ENCODE measurements at places on chromosomes 5 and 9.

GRCh38 chr5:56499491-56499890, 266.4 kb upstream of the ANKRD55 start:
- no peak for DNase-seq

GRCh38 chr9:26567976-26568375, 324.6 kb downstream of the CAAP1 start:
- no peak for DNase-seq

DNA sequence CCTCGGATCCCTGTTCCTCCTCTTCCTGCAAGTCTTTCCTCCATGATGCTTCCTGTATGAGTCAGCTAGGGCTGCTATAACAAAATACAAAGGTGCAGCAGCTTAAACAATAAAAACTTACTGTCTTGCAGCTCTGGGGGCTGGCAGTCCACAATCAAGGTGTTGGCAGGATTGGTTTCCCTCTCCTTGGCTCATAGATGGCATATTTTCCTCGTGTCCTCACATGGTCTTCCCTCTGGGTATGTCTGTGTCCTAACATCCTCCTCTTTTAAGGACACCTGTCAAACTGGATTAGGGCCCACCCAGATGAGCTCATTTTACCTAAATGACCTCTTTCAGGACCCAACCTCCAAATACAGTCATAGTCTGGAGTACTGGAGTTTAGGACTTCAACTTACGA, 117.5 kb downstream of the MED10 start:
- DNase-seq, result no peak

GRCh38 chr9:127847178-127847510, 7.3 kb downstream of the ENG start:
- no peak for DNase-seq

GRCh38 chr9:88060746-88061145, 77.5 kb downstream of the SPATA31C2 start:
- DNase-seq, result no peak

DNA sequence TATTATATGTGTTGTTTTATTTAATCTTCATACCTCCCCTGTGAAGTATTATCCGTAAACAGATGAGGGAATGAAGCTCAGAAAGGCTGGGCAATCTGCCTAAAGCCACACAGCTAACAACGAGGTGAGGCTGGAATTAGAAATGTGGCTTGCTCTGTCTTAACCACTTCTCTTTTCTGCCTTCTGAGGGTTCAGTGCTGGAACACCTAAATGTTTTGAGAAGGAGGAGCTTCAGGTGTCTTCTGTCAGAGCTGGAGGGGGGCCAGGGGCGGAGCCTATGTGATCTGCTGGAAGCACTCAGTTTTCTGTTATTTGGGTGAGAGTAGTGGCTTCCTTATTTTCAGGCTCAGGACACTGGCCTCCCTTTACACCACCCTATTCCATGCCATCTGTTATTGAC, 35.0 kb upstream of the ARAP3 start:
- DNase-seq, result no peak

- no peak for DNase-seq
These were observed 17.6 kb upstream of the LCP2 start for GRCh38 chr5:170315154-170315553.

GRCh38 chr9:128391956-128392301, 20.8 kb downstream of the URM1 start:
- DNase-seq, result no peak

All from activated naive CD4-positive, alpha-beta T cell (primary cell).